ENCODE measurements at places on chromosomes 1 and 21.
A peak's percentile ranks its signal among the peaks of the same experiment; 100 is the strongest.

DNA sequence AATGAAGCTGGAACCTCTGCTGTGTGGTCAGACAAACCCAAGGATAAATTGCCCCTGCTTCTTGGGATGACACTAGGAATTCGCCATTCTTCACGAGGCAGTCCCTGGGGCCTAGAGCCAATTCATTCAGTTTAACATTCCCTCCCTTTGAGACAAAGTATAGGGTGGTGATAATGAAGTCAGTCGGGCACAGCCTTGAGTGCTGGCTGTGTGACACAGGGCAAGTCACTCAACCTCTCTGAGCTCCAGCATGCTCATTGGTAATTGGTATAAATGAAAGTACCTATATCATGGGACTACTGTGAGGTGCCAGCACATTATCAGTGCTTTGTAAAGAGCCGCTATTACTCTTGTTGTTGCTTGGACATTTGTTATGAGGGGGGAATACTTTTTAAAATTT is 64.9 kb upstream of the DIRAS3 start:
- DNase-seq = no peak

GRCh38 chr1:86394416-86394815 is 1.7 kb downstream of the ODF2L start:
- DNase-seq = no peak

DNA sequence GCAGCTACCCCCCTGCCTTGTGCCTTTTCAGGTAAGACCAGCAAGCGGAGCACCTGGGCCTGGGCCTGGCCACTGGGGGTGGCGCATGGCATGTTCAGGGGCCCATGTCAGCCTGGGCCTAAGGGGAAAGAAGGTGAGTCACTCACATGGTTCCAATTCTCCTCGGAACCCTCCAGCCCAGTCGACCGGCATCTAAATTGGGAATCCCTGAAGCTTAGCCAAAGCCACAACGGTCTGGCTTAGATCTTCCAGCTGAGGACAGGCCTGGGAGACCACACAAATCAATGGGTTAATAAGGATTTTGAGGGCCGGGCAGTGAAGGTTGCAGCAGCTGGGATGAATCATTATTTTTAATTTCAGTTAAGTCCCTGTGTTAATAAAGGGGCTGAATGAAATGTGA is 145.1 kb upstream of the SMYD2 start:
- no peak for DNase-seq

DNA sequence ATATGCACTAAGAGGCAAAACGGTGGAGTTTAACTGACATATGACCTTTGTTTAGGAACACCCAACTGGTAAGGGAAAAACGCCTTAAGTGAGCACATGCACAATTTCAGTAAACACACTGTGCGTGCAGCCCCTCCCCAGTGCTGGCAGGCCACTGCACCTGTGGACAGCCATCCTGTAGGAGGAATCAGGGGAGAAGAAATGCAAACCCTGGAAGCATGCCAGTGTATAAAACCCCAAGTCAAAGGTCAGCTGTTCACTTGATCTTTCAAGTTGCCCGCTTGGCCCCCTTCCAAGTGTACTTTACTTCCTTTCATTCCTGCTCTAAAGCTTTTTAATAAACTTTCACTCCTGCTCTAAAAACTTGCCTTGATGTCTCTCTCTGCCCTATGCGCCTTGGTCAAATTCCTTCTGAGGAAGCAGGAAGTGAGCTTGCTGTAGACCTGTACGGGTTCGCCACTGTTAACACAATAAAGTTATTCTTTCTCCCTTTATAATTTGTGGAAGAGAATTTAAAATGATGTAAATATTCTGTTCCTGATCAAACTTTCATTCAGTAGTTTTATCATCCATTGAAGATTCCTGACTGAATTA is 31.8 kb downstream of the USP25 start:
- DNase-seq = no peak

DNA sequence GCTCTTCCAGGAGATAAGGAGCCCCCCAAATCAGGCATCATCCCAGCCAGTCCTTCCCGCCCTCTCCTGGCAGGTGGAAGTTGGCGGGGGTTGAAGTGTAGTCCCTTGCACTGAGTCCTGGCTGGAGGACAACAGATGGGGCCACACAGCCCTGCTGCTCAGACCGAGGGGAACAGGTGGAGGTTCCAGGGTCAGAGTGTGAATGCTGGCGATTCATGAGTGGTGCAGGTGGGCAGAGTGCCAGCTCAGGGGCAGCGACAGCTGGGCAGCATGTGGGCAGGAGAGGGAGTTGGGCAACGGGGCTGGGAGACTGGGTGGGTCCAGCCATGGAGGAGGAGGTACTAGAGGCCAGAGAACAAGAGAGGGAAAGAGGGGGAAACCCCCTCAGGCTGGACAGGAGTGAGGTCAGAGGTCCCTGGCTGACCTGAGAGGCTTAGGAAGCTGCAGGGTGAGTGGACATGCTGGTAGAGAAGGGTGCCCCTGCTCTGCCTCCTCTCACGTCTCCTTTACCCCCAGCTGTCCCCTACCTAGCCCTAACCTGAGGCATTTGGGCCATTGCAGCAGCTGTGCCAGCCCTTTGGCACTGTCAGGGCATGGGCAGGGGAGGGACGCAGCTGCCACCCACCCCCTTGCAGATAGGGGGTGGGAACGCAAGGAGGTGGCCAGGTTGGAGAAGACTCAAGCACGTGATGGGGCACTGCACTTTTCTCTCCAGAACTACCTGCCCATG is 11.3 kb upstream of the ADORA1 start:
- no peak for DNase-seq

DNA sequence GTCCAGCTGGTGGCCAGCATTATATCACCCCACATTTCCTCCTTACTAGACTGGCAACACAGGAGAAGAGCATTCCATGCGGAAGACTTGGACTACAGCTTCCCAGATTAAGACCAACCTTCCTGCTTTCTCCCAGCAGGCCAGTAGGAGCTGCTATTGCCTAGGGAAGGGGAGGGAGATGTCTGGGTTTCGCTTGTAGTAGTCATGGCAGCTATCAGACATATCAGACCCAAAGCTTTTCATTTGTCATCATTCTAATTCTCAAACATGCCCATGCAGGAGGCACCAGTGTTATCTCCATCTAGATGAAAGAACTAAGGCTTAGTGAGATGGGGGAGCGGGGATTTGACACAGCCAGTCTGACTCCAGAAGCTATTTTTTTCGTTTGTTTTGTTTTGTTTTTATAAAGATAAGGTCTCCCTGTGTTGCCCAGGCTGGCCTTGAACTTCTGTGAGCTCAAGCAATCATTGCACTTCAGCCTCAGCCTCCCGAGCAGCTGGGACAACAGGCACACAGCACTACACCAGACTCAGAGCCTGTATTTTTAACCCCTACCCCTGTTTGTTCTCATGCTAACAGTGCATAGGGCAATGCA is 4.5 kb downstream of the PLA2G2A start:
- DNase-seq = peak; percentile 11

GRCh38 chr1:2821966-2822620 is 20.6 kb upstream of the TTC34 start:
- peak; percentile 51 for DNase-seq

DNA sequence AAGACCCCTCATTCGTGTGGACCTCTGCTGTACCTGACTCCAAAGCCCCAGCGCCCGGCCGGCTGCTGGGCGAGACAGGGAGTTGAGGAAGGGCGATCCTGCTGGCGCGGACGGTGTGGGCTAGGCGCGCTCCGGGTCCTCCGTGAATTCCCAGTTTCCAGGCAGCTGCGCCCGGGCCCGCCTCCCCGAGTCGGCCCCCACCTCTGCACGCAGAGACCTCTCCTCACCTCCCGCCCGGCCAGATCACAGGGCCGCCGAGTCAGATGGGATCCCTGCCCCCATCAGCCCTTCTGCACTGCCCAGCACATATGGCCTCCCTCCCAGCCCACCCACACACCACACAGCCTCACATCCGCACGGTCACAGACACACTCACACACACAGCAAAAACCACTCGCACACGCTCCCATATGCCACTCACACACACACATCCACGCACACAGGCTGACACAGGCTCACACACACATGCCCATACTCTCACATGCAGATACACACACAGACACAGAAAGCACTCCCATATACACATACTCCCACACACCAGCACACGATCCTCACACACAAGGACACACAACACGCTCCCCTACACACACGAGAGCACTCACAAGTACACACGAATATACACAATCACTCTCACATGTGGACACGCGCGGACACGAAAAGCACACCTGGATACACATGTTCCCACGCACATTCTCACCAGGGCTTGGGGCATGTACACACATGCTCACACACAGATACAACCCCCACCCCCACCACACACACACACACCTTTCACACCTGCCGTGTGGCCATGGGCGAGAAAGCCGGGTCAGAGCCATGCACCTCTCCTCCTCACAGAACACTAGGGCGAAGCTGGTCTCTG is 7.2 kb upstream of the GUCA2B start:
- no peak for DNase-seq

DNA sequence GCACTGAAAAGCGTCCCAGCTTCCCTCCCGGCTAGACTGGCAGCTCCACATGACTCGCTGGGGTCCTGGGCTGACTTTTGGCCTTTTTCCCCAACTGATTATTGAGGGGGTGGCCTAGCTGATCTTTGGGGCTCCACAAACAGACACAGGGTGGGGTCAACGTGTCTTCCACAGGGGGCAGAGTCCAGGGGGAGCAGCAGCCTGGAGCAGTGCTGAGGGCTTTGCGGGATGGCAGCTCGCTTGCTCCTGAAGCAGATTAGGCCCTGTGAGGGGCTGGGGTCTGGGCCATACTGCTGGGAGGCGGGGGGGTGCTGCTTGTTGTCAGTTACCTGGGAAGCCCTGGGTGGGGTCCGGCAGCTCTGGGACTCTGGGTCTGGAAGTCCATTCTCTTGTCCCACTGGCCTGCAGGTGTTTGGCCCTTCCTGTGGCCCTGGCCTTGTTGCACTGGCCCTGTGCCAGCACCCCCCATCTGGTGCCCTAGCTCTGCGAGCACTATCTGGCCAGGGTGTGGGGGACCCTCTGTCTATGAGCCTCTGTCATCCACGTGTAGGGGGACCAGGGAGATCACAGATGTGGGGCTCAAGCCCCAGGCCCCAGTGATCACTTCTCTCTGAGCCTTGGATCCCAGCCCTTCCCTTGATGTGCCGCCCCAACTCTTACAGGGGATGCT is 12.3 kb upstream of the HES5 start:
- DNase-seq = no peak

DNA sequence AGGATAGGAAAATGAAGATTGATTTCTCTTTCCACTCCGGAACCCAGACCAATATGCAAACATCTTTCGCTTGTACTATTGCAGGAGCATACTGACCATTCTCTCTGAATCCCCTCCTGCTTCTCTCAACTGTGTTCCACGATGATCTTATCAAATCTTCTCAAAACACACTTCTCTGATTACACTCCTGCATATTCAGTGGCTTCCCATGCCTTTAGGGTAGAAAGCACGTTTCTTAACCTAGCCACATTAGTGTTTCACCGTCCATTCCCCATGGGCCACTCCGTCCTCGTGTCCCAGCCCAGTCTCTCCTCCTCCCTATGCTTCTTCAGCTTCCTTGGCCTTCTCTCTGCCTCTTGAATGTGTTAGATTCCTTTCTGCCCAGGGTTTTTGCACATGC is 198.5 kb downstream of the ZP4 start:
- DNase-seq = no peak

- no peak for DNase-seq
Observed at GRCh38 chr1:44328671-44329416, 26.2 kb downstream of the ERI3 start.

GRCh38 chr1:116569776-116570357 is 959 bp downstream of the CD58 start:
- DNase-seq = peak; percentile 36

DNA sequence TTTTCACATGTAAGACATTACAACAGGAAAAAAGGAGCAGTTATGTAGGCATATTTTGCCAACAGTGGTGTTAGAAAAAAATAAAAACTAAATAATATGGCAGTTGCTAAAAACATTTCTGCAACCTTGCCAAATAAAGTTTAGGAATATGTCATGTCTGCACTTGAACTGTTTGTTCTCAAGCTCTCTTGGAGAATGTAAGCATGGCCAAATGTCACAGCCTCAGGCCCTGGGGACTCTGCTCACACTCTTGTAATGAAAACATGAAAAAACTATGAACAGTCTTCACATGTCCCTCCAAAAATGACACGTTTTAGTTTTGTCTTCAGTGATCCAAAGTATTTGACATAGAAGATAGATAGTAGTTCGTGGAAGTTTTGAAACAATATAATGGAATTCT is 753.3 kb downstream of the LTN1 start:
- no peak for DNase-seq

GRCh38 chr1:42420911-42421585 is 34.8 kb downstream of the ZMYND12 start:
- no peak for DNase-seq

- peak; percentile 60 for DNase-seq
Observed at GRCh38 chr1:1058921-1059493, 15.1 kb downstream of the RNF223 start.

DNA sequence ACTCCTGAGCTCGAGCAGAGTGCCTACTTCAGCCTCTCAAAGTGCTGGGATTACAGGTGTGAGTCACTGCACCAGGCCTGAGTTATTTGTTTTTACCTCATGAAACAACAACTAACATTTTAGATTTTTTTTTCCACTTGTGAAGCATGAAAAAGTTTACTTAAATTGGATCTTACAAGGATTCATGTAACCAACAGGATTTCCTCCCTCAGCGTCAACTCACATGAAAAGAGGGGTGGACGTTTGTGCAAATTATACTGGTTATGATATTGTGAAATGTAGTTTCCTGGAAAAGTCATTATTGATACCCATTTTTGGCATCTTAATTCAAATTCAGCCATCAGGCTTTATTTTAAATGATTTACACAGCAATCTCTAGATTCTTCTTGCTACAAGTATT is 6.5 kb downstream of the CNST start:
- DNase-seq = no peak

- no peak for DNase-seq
Observed at GRCh38 chr1:30755746-30756145, 1.8 kb downstream of the LAPTM5 start.

GRCh38 chr1:109754738-109755137 is 9.0 kb downstream of the EPS8L3 start:
- no peak for DNase-seq

DNA sequence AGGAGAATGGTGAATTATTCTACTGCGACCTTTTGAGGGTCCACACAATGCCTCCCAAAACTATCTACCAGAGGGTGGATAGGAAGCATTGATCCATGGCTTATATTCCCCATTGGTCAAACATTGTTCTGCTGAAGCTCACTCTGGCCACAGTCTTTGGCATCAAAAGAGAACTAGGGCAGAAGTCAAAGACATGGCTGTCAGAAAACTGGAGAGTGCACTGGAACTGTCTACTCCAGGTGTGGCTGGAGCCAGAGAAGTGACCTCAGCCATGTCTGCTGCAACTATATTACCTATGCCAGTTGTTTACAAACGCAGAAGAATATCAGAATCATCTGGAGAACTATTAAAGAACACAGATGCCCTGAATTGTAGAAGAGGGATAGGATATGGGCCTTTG is 238.7 kb upstream of the USP25 start:
- DNase-seq = no peak

GRCh38 chr1:227808566-227808965 is 6.9 kb upstream of the PRSS38 start:
- DNase-seq = no peak

- DNase-seq = no peak
Observed at GRCh38 chr1:911875-912739, 11.6 kb upstream of the SAMD11 start.
